ENCODE measurements at places on chromosomes 5 and 9. TPM values are rescaled to one million over a fixed set of nuclear protein-coding genes. Genes with fewer than 3 reads are reported as not detected.

DNA sequence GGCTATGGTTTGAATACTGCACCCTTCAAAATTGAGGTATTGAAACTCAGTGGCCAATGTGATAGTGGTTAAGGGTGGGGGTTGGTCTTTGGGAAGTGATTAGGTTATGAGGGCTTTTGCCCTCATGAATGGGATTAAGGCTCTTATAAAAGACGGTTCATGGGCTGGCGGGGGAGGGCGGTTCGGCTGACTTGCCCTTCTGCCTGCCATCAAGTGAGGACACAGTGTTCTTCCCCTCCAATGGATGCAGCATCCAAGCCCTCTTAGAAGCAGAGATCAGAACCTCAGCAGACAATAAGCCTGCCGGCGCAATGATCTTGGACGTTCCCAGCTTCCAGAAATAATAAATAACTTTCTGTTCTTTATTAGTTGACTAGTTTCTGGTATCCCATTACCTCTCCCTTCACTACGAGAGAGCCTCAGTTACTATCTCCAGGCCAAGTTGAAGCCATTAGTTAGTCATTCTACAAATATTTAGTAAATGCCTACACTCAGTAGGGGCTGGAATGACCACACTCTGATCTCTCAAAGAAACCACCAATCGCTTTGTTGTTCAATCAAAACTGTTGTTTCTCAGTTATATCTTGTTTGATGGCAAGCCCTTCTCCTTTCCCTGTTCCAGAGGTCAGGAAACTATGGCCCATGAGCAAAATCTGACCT lies 219.3 kb downstream of the TSSK1B start:
- H3K4me3 ChIP-seq: no peak overlapping the region
- no peaks in the 10 kb centered on the region for H3K4me1 ChIP-seq
- DNase-seq: no peak
- H3K27me3 ChIP-seq: peaks cover 21% of the 10 kb centered on the region
- H3K27ac ChIP-seq: no peak overlapping the region

Gene PCDHGA11
- 0.33 TPM for total RNA-seq

Gene SPINK13
- total RNA-seq: not detected

Gene SLC4A9
- total RNA-seq: not detected

- no peak overlapping the region for H3K27ac ChIP-seq
- no peaks in the 10 kb centered on the region for H3K27me3 ChIP-seq
- peaks cover 6% of the 10 kb centered on the region for H3K36me3 ChIP-seq
- H3K4me1 ChIP-seq: no peaks in the 10 kb centered on the region
Observed at GRCh38 chr5:120735076-120735475, 271.0 kb downstream of the PRR16 start.

Gene FRRS1L
- not detected for total RNA-seq

DNA sequence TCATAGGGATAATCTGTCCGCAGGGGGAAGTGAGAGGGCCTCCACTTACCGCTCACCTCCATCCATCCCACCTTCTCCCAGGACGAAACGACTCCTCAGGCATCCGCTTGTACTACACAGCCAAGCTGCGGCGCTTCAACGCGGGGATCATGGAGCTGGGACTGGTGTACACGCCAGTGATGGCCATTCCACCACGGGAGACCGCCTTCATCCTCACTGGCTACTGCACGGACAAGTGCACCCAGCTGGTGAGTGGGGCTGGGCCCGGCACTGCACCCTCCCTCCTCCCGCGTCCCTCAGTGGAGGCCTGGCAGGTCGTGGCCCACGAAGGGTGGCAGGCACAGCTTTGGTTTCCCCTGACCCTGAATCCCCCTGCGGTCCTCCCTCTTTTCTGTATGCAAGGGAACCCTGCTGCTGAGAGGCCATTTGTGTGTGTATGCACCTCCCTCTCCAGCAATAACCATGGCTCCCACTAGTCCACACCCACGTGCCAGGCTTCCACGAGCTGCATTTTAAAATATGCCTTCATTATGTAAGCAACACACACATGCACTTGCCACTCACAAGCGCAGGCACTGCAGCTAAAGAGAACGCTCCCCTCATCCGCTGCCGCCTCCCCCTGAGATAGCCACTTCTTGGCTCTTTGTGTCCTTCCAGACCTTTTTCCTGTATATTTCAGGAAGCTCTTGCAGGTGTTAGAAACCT lies 11.8 kb downstream of the DBH start:
- no peak for DNase-seq
- no peaks in the 10 kb centered on the region for H3K27me3 ChIP-seq
- H3K36me3 ChIP-seq: no peaks in the 10 kb centered on the region
- H3K4me3 ChIP-seq: no peak overlapping the region
